Dermis blood vessel endothelial cell (primary cell): ENCODE measurements at places on chromosomes 11 and 22.

DNA sequence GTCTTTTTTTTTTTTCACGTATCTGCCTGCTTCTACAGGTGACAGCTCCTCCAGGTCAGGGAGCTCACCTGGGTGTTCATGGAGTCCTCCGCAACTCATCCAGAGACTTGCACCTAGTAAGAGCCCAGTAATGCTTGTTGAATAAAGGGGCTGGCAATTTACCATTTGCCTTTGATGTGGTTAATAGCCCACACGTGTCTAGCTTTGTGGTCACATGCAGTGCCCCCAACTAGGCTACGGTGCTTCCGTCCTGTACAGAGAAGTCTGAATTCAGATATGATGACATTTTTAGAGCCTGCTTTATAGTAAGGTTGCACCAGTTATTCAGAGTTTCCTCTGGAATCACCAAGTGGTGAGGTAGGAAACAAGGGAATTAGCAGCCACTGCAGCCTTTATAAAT, 199.4 kb upstream of the MTMR2 start:
- no peak for DNase-seq

DNA sequence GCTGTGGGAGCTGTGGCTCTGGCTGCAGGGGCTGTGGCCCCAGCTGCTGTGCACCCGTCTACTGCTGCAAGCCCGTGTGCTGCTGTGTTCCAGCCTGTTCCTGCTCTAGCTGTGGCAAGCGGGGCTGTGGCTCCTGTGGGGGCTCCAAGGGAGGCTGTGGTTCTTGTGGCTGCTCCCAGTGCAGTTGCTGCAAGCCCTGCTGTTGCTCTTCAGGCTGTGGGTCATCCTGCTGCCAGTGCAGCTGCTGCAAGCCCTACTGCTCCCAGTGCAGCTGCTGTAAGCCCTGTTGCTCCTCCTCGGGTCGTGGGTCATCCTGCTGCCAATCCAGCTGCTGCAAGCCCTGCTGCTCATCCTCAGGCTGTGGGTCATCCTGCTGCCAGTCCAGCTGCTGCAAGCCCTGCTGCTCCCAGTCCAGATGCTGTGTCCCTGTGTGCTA, 514 bp downstream of the KRTAP5-9 start:
- no peak for DNase-seq

- no peak for DNase-seq
These were observed 5.7 kb downstream of the CHADL start for GRCh38 chr22:41234815-41235695.

- DNase-seq: no peak
These were observed 537.7 kb downstream of the BUD13 start for GRCh38 chr11:116234989-116235568.

DNA sequence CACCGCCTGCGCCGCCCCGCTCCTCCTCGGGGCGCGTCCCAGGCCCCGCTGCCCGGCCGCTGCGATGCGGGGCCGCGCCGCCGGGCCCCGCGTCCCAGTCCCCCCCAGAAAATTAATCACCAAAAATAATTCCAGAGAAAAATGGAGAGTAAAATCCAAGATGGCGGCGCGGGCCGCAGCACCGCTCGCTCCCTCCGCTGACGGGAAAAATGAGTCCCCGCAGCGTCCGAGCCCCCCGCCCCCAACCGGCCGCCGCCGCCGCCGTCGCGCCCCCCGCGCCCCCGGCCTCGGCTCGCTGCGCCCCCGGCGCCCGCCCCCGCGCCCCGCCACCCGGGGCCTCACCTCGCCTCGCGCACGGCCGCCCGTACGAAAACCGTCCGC, at the start of gene KMT5B:
Gene KMT5B (minus strand): TSS at position 162 of the 381 bp plus-strand sequence. CDS start 23,220 bp downstream, outside the sequence.
- DNase-seq: peak; percentile 68

GRCh38 chr11:66277471-66278362, at the start of gene CNIH2:
Gene CNIH2, plus strand, starts transcription at chr11:66278175. Its CDS starts 282 bp downstream, at chr11:66278457.
- peak; percentile 18 for DNase-seq

GRCh38 chr11:72724851-72725723, 27.1 kb downstream of the ARAP1 start:
- peak; percentile 92 for DNase-seq

DNA sequence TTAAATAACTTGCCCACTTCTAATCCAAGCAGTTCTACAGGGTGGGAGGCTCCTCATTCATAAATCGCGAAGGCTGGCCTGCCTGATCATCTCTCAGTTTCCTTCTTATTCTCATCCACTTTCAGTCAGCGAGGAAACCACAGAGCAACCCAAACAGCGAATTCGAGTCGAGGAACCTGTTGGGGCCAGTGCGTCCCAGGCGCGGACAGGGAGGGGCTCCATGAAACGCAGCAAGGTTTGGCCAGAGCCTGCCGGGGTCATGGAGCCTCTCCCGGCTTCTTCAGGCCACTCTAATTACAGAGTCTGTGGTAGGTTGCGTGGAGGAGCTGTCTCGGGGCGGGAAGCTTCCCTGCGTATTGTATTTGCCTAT, 741 bp upstream of the NAV2 start:
- DNase-seq: no peak

- no peak for DNase-seq
These were observed 390.1 kb upstream of the B3GAT1 start for GRCh38 chr11:134802116-134802515.

DNA sequence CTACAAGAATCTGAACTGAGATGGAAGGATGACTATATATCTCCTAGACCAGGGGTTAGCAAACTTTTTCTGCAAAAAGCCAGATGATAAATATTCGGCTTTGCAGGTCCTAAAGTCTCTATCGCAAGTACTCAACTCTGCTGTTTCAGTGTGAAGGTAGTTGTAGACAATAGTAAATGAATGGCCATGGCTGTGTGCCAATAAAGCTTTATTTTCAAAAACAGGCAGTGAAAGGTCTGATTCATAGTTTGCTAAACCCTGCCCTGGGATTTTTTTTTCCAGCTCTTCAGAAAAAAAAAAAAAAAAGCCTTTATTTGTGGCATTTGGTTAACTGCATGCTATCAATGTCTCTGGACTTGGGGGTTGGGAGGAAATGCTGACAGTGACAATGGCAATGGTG, 37.5 kb downstream of the FAM227A start:
- DNase-seq: peak; percentile 24

- DNase-seq: peak; percentile 35
These were observed 575 bp downstream of the MFNG start for GRCh38 chr22:37485395-37486223.

DNA sequence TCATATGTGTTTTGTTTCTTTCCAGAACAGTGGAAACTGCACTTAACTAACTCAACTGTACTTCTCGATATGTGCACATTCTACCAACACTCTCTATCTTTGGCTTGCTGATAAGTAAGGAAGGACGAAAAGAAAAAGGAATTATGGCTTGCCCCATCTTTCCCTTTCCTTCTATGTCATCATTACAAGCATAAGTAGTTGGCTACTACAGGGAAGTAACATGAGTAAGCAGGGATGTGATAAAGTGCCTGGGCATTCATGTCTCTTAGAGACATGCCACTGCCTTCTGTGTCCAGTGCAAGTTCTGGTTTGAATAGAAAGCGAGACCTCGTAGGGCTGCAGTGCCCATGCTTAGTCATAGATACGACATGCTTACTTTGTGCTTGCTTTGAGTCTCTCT, 342.5 kb downstream of the ETS1 start:
- no peak for DNase-seq

DNA sequence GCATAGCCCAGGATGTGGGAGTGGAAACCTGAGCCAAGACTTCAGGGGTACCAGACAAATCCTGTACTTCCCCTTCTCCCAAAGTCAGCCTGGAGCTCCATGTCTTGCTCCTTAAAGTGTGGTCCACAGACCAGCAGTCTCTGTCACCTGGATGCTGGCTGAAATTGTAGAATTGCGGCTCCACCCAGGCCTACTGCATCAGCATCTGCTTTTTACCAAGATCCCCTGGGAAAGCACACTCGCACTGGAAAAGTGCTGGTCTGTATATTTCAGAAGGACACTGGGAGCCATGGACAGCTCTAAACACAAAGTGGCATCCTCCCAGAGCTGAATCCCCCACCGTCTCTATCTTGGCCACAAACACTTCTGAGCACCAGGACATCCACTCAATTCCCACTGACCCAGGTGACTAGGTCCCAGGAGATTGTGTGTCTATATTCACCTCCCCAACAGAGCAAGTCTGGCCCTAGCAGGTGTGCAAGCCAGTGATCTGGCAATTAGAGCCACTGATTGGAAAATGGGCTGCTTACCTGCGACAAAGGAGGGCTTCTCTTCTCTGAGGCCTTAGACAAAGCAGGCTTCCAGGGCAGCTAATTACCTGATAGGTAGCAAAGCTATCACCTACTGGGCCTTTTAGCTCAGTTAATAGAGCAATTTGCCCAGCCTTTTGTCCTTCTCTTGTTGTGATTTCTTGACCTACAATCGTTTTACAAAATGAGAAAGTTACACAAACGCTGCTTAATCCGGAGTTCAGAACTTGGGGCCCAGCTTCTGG, 443.3 kb downstream of the MN1 start:
- DNase-seq: no peak

- no peak for DNase-seq
These were observed 116.6 kb downstream of the CEP164 start for GRCh38 chr11:117444256-117444655.

DNA sequence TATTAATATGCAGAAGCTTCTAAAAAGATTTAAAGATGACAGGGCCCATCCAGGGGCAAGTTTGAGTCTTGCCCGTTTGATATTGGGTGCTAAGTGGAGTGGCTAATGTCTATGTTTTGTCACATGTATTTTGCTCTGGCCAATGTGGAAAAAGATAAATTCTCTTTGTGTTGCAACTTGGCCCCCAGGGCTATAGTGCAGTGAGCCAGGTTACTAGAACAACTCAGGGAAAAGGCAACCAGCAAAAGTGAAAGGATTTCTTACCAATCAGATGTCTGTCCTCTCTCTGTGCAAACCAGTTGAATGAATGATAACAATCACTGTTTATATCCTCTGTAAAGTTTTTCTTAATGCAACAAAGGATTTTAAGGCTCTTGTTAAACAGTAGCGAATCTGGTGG, 4.6 kb upstream of the CLNS1A start:
- no peak for DNase-seq

- no peak for DNase-seq
These were observed 64.2 kb downstream of the SLC36A4 start for GRCh38 chr11:93133488-93134109.

- DNase-seq: no peak
These were observed 24.0 kb downstream of the TPST2 start for GRCh38 chr22:26565889-26566288.

DNA sequence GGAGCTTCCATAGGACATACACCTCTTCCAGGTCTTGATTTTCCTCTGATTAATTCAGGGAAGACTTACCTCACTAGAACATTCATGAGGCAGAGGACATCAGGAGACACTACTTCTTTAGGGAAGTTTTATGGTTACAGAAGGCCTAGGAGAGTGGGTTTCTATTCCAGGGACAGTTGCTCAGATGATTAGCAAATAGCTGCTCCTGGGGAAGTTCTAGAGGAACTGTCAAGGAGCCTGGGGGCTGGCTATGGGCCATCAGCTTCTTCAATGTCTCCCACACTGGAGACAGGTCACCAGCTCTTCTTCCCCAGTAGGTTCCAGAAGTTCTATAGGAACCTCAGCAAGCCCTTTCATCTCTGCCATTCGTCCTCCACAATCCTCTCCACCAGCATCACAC, 11.5 kb upstream of the OR10A5 start:
- no peak for DNase-seq

DNA sequence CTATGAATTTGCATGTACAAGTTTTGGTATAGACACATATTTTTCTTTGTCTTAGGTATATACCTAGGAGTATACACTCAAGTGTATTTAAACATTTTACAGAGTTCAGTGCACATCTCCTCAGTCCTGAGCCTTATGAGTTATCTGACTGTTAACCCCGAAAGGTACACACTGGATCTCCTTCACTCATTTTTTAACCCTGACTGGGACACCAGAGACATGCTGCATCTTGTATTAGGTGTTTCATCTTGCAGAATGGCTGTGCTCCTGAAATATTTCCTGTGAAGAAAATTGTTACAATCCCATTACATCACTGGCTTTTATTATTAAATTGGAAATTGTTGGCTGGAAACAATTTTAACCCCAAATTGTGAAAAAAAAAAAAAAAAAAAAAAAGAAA, 15.3 kb downstream of the PARVA start:
- DNase-seq: no peak

- DNase-seq: no peak
These were observed 19.2 kb upstream of the TH start for GRCh38 chr11:2190657-2191471.
